ENCODE measurements at places on chromosomes 7 and 10.

- no peak for DNase-seq
These were observed 44.2 kb downstream of the PDE1C start for GRCh38 chr7:32026083-32026425.

DNA sequence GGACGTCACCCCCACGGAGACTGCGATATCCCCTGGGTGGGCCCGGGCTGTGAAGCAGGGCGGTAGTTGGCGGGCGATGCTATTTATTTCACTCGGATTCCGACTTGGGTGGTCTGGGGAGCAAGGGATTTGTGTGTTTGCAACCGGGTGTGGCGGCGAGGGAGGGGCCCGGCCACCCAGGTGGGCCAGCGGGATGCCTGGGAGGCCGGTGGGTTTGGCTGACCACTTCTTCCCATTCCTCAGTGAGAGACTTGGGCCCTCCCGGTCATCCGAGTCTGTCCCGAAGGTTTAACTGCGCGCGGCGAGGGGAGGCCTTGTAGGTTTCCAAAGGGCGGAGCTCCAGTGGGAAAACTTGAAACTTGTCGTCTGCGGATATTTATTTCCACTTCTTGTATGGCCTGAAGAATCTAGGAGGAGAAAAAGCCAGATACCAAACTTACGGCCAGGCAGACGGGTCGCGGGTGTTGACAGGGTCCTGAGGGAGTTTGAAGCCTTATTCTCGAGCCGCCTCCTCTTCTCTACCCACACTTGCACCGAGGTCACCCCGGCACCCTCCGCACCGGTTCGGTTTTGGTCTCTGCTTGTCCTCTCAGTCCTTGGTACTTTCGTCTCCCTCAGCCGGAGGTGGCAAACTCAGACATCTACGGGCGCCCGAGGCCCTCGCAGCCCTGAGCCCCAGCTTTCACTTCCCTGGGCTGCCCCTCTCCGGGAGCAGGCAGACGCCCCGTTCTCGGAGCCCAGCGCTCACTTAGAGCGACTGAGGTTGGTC lies 17.9 kb downstream of the ZNF316 start:
- DNase-seq, result no peak

DNA sequence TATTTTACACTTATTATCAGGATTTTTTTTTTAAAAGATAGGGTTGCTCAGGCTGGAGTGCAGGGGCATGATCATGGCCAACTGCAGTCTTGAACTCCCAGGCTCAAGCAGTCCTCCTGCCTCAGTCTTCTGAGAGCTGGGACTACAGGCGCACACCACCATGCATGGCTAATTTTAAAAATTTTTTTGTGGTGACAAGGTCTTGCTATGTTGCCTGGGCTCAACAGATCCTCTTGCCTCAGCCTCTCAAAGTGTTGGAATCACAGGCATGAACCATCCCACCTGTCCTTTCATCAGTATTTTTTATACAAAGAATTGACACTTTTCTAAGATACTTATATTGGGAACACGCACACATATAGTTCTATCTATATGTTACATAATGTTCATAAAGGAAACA lies 99.3 kb downstream of the PIP4K2A start:
- DNase-seq, result no peak

DNA sequence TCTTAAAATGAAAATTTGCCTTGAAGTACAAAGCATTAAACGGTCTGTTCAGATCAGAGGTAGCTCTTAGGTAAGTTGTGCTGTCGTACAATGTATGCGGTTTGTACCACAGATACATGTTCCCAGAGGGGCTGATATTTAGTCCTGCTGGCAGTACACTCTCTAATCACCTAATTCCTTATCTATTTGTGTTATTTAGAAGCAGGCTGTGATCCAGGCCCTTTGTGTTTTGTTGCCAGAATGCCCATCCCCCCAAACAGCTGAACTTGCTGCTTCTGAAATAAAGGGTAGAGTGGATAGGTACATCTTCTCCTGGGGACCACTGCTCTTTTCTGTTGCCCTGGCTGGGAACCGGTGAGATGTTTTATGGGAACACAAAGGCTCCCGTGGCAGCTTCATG lies 84.5 kb downstream of the SND1 start:
- DNase-seq, result no peak

DNA sequence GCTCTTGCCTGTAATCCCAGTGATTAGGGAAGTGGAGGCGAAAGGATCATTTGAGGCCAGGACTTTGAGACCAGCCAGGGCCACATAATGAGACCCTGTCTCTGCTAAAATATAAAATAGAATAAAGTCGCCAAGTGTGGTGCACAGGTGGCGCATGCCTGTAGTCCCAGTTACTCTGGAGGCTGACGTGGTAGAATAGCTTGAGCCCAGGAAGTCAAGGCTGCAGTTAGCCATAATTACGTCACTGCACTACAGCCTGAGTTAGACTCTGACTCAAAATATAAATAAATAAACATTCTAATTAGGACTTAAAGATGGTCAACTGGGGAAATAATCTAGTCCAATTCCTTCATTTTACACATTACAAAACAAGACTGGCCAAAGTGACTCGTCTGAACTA lies 768 bp downstream of the CHCHD2 start:
- DNase-seq, result no peak

GRCh38 chr10:101157756-101158458 lies 26.8 kb downstream of the TLX1 start:
- no peak for DNase-seq

DNA sequence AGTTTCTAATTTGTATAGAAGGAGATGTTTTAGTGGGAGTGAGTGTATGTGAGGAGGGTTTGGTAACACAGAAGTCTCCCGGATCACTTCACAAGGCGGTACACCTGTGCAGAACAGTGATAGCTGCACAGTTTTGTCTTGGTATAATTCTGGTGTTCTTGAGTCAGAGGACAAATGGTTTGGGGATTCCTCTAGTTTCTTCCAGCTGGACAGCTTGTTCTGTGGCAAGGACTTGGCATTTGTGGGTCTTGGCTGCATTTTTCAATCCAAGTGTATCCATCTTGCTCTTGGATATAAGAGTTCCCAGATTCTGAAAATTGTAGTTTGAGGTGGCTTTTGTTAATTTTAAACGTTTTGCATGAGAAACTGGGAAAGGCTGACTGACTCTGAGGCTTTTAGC lies 135.7 kb downstream of the AHR start:
- DNase-seq, result no peak

DNA sequence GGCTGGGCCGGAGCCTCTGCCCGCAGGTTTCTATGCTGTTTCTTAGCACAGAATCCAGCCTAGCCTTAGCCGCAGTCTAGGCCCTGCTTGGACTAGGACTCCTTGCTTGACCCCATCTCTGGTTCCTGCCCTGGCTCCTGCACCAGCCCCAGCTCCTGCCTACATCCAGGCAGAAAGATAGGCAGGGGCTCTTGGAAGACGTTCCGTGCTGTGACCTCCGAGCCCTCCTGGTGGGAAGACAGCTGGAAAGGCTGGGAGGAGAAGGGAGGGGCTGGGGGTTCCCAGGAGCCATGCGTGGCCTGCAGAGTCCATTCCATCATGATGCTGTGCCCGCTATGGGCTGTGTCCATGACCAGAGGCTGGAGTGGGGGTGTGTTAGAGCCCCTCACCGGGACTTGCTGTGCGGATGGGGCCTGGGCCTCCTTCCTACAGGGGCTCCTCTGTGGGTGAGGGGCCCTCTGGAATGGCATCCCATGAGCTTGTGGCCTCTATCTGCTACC lies 26.2 kb downstream of the RAMP3 start:
- DNase-seq, result no peak

- no peak for DNase-seq
These were observed 4.4 kb upstream of the HOXA2 start for GRCh38 chr7:27106901-27107240.

GRCh38 chr7:155830961-155831806 lies 18.9 kb upstream of the SHH start:
- no peak for DNase-seq

- DNase-seq, result no peak
These were observed 143.4 kb upstream of the PCGF5 start for GRCh38 chr10:91076991-91077548.

DNA sequence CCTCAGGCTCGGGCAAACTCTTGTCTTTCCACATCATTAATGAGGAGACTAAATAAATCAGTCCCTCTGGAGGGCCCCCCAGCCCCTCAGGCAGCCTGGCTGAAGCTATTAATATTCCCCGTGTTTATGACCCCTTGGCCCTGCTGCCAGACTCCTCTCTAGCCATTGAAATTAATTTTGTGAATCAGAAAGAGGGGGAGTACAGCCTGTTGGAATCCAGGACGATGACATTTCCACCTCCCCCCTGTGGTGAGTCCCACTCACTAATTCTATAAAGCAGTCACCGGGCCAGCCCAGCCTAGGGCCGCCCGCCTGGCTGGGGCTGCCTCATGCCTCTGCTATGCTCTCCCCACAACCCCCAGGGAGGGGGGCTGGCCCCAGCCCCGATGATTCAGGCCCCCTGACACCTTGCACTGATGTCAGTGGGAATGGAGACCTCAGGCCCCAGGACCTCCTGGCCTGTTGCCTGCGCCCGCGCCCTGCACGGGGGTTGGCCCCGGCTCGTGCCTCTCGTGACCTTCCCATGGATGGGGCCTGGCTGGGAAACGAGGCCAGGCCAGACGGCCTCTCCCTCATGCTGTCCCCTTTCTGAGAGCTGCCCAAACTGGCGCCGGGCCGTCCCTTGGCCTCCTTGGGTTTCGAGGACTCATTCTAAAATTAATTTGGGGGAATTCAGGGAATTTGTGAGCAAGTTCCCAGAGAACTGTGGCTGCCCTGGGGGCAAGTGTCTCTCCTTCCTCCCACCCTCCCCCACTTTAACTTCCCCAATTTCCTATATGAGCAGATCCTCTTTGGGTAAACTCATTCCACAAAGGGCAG lies 34.0 kb downstream of the TMEM270 start:
- no peak for DNase-seq

DNA sequence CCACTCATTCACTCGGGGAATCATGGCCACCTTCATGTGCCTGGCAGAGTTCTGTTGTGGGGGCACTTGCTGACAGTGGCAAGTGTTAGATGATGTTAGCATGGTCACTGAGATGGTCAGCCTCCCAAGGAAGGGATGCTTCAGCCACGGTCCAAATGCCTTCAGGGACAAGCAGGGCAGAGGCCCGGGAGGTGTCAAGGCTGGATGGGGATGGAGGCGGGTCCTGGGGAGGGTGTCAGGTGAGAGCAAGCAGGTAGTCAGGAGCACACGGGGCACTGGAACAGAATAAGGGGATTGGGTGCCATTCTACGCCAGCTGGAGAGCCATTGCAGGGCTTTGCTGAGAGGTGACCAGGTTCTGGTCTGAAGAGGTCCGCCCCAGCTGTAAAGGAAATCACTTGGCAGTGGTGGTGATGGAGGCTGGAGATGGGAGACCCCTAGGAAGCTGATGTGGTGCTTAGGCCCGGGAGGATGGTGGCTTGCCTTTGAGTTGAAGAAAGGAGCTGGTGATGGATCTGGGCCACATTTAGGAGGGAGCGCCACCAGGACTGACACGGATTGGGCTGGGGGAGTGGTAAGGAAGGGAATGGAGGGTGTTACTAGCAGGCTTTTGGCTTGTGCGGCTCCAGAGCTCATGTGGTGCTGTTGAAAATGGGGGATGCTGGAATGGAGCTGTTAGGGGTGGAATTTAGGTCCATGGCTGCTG lies 24.1 kb downstream of the AGAP3 start:
- no peak for DNase-seq
